AML-193 (cell line): ENCODE measurements at places on chromosomes 3 and 15.
A peak's percentile ranks its signal among the peaks of the same experiment; 100 is the strongest.

- DNase-seq = no peak
Observed at GRCh38 chr3:126917232-126917804, 65.6 kb upstream of the PLXNA1 start.

- DNase-seq = peak; percentile 43
Observed at GRCh38 chr3:16181361-16181760, 6.9 kb downstream of the GALNT15 start.

GRCh38 chr3:143041903-143042302 is 40.5 kb downstream of the U2SURP start:
- DNase-seq = no peak

DNA sequence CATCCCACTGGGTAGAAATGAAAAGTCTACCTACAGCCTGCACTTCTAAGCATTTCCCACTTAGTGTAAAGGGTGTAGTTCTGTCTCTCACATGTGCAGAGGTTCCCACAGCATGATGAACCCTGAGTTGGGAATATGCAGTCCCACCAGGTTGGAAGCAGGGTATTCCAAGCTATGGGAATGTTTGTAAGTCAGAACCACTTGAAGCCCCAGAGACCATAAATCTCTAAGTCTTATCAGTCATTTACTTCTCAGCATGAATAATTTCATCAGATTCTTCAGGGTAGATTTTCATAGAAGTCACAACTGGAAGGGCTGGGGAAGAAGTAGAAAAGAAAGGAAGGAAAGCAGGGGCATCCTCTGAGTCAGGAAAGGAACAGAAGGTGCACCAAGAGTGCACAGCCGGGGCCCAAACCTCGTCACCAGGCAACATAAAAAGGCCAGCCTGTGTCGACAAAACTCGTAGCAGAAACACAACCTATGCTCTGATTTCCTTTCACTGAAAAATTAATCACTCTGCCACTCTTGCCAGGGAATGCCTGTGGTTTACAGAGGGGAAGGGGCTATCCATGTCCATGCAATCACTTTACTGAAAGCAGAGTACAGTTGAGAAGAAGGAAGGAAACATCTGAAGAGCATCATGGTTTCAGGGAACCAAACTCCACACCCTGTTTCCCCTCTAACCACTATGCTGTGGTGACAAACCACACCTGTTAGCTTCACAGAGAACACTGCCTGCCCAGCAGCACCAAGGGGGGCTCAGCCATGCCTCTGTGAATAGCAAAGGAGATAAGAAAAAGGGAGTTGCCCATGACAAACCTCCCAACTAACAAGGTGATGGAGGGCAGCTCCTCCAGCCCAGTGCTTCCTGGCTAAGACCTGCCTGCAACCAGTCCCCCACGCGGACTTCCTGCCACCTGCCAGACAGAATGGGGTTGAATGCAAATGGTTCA is 40.5 kb downstream of the SH3BP5 start:
- DNase-seq = peak; percentile 79

DNA sequence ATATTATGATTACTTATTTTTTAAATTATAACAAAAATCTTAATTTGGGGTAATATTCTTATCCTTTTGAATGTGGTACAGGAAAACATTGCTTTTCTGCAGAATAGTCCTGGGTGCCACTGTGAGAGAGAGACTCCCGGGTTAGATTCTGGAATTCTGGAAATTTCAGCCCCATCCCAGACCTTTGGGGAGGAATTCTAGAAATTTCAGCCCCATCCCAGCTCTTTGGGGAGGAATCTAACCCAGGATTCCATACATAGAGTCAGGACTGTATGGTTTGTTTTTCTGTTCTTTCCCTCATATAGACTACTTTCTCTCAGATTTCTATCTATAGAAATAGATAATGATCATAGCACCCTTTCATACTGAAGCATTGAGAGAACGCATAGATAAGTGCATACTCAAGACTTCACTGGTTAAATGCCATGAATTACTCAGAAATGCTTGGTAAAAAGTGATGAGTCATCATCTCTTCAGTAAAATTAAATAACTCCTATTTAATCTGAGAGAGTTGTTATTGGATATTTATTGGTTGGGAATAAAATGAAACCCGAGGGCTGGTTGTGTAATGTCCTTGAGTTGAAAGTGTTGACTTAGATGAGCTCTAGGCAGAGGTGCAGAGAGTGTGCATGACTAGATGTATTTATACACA is 8.3 kb downstream of the EIF2AK4 start:
- DNase-seq = no peak
